ENCODE measurements at places on chromosomes 11 and 22.

- DNase-seq = no peak
Measured at GRCh38 chr11:64226507-64227051, 505 bp downstream of the NUDT22 start.

DNA sequence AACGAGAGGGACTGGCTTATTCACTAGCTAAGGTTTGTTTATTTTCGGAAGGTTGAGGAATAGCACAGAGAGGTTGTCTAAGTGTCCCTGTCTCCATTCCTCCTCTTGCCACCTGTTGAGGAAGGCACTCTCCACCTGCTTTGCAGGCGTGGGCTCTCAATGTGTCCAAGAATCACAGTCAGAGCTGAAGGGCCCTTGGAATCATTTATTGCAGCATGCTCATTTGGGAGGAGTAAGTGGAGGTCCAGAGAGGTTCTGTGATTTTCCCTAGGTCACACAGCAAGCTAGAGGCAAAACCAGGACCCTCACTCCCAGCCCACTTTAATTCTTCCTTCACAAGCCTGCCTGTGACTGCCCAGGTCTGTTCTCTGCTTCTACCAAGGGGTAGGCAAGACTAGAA is 21.3 kb downstream of the ZBTB16 start:
- no peak for DNase-seq

GRCh38 chr11:2663506-2663905 is 36.3 kb downstream of the KCNQ1OT1 start:
- DNase-seq = no peak

DNA sequence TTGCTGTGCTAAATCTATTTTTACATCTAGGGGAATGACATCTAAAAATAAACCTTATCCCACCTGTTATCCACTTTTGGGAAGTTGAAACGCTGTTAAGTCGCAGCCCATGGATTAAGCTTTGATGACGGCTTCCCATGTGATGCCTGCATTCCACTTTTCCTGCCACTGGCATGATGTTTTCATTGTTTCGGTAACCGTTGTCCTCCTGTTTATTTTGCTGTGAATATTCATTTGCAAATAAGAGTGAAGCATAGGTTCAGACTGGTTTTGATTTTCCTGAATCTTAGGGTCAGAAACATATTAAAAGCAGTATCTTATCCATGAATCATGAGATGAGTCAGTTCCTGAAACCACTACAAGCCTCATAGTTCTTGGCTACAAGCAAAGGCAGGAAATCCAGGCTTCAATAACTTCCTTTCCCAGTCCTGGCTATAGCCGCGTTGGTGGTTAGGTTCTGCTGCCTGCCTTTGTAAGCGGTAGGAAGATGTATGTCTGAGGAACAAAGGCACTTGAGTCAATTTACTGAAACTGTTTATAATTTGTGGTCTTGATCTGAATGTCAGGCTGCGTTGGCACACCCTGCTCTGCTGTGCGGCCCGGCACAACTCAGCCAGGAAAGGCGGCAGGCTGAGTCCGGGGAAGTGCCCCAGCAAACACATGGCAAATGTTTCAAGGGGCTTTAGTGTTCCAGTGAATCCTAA is 19.4 kb downstream of the TEAD1 start:
- peak; percentile 90 for DNase-seq

DNA sequence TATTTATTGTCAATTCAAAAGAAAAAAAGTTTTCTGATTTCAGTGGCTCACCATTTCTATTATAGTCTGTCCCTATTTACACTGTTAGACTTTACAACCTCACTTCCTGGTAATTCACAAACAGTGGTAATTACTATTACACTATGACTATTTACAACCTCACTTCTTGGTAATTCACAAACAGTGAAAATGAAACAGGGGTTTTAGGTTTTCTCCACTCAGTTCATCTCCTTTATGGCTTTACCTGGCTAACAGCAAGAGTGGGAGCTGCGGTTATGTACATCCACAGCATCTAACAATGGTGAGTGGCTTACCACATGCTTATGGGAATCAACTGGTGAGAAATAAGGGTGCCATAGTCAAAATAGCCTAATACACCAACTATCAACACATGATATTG is 166.4 kb downstream of the CASP12 start:
- DNase-seq = no peak

GRCh38 chr11:115590254-115590653 is 86.0 kb upstream of the CADM1 start:
- DNase-seq = no peak

DNA sequence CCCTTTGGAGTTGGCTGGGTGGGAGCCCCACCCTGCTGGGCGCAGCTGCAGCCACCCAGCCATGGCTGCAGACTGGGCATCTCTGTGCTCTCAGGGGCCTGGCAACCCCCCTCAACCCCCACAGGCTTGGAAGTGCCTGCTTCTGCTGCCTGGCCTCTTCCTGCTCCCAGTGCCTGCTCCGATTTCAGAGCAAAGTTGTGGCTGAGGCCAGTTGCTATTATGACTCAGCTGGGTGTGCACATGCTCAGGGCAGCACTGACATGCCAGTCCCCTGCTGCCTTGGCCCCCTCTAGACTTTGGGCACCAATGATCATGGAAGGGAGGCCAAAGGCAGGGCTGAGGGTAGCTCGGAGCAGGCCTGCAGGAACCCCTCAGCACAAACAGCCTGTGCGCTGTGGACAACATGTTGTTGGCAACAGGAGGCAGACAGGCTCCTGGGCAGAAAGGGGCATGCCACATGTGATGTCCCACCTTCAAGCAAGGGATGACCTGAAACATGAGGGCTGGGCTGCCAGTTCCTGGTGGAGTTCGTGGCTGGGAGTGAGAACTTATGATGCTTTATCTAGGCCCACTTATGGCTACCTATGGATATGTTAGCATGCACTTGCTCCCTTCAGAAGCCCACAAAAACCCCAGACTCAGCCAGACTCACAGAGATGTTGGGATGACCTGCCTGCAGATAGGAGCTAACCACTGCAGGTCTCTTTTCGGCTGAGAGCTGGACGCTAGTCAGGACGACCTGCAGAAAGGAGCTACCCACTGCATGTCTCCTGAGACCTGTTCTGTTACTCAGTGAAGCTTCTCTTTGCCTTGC is 96.4 kb upstream of the AMOTL1 start:
- peak; percentile 52 for DNase-seq

DNA sequence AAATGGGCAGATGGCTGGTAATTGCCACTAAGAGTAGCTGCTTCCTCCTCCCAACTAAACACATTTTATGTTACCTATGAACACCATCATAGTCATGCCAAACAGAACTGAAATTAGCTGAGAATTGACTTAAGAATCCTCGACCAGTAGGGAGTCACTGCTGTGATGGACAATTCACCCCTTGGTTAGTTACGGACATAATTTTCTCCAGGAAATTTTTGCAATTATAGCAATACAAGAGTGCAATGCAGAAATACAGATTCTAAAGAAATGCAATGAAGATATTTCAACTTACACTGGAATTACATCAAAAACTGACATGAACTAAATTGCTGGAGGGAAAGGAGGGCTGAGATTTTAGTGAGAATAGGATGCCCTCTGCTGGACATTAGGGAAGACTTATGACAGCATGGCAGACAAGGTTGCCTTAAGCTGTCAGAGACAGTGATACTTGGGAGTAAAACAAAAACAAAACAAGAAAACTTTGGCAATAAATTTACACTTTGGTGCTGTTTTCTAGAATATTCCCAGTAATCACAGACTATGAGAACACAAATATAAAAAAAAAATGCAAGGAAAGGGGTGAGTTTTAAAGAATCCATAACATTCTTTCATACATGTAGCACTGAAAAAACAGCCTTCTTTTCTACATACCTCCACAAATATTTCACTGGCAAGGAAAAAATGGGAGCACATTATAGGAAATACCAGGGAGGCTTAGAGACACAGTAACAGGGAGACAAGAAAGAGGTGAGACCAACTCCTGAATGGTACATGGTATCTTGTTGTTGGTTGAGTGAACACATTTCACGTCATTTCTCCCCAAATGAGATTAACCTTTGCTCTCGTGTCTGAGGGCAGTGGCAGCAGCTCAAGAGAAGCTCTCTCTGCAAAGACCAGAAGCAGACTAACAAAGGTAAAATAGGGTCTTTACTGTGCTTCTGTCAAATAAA is 11.2 kb upstream of the PPP2R1B start:
- DNase-seq = peak; percentile 92

DNA sequence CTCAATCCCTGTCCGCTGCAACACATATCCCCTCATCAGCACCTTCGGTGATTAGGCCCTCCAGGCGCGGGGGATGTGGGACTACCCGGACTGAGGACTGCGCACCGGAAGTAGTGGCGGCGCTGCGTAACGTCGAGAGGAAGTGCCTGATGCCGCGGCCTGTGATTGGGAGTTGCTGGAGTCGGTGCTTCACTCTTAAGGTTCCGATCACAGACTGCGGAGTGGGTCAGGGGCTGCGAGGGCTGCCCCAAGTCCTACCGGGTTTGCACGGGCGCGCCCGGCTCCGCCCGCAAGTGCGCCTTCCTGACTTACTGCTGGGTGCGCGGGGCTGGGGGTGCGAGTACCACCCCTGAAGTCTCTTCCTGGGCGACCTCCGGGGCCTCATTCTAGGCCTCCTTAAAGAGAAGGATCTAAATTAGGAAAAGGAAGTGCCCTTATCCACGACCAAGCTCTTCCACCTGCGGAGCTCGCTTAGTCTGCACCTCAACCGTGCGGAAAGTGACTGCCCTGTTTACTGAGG is at the start of gene ALKBH3:
TSS of gene ALKBH3 (plus strand) at position 192 of the 520 bp plus-strand sequence. CDS start 1,822 bp downstream, outside the sequence.
- peak; percentile 97 for DNase-seq

DNA sequence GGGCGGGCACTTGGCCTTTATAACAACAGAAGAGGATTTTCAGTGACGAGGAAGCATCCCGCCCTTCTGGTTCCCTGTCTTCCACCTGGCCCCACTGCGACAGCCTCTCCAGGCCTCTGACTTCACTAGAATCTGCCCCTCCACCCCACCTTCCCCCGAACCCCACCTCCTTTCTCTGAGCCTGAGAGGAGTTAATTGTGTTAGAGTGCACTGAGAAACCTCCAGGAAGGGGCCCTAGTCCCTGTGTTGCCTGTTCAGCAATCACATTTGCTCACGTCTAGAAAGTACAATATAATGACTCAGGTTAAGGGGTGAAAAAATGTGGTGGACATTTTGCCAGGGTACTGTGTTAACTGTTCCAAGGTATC is 38.8 kb downstream of the PTPRJ start:
- no peak for DNase-seq

- DNase-seq = no peak
Measured at GRCh38 chr11:73940801-73941570, 9.8 kb upstream of the DNAJB13 start.
